ENCODE measurements at places on chromosomes 16 and 17.

GRCh38 chr17:17902376-17902775 is 65.6 kb upstream of the SREBF1 start:
- DNase-seq: no peak

GRCh38 chr17:28755486-28755885 is 11.7 kb downstream of the TRAF4 start:
- DNase-seq: no peak

DNA sequence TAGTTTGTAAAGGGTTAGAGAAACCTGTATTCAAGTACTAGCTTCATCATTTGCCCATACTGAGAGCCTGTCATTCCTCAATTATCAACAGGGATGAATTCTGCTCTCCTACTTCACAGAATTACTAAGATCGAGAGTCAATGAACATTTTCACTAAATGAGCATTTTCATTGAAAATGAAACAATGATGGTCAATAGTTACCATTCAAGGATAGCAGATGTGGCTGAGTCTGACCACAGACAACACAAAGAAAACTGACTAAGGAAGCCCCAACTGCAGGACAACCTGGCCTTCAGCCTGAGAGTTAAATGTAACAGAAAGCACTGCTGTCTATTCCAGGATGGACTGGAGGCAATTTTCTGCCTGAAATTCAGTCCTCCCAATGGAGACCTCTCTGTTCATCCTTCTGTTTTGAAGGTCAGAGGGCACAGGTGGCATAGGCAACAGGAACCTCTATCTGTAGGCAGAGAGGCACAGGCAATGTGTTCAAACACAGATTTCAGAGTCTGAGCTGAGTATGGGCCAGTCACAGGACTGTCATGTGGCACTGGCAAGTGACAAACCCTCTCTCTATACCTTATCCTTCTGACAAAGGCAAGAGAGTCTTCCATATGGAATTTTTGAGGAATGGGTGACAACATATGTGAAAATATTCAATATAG is 19.5 kb downstream of the TRAF4 start:
- no peak for DNase-seq

DNA sequence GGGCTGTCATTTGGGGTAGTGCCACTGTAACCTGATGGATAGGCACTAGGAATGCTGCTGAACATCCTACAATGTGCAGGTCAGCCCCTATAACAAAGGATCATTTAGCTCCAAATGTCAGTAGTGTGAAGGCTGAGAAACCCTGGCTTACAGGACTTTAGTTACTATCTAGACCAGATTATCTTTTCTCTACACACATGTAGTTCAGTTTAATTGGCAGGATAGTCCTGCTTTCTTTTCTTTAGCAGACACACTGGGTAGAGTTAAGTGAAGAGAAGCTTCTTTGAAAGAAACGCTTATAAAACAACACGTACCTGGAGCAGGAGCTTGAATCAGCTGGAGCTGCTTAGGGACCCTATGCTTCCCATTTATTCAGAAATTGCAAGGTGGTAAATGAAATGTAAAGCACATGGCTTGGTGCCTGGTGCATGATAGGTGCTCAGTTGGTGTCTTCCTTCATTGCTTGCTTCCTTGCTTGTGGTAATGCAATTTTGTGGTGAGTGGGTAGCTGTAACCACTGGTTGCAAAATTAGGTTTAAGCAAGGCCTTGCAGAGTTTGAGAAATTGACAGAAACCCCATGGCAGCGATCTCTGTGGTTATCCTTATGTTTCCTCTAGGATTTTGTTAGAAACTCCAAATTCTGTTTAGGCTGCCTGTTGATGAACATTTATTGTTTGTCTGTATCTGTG is 9.4 kb downstream of the METTL9 start:
- no peak for DNase-seq

- DNase-seq: peak; percentile 51
These were observed 8.3 kb upstream of the LPCAT2 start for GRCh38 chr16:55500530-55501011.

- no peak for DNase-seq
These were observed 14.0 kb upstream of the KPNB1 start for GRCh38 chr17:47635734-47636133.

- DNase-seq: no peak
These were observed 496.0 kb downstream of the MAF start for GRCh38 chr16:79104567-79104966.

DNA sequence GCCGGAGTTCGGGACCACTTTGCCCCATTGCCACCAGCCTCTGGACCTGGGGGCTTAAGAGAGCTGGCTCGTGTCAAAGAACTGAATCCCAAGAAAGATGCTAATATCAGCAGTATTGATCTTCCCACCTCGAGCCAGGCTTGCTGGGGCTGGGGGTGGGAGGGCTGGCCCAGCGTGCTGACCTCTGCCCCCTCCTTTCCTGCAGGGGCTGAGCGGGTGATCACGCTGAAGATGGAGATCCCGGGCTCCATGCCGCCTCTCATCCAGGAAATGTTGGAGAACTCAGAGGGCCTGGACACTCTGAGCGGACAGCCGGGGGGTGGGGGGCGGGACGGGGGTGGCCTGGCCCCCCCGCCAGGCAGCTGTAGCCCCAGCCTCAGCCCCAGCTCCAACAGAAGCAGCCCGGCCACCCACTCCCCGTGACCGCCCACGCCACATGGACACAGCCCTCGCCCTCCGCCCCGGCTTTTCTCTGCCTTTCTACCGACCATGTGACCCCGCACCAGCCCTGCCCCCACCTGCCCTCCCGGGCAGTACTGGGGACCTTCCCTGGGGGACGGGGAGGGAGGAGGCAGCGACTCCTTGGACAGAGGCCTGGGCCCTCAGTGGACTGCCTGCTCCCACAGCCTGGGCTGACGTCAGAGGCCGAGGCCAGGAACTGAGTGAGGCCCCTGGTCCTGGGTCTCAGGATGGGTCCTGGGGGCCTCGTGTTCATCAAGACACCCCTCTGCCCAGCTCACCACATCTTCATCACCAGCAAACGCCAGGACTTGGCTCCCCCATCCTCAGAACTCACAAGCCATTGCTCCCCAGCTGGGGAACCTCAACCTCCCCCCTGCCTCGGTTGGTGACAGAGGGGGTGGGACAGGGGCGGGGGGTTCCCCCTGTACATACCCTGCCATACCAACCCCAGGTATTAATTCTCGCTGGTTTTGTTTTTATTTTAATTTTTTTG is 8.5 kb downstream of the GJD3 start:
- DNase-seq: peak; percentile 63

- DNase-seq: no peak
These were observed 133.2 kb upstream of the CHMP6 start for GRCh38 chr17:80858301-80859001.

DNA sequence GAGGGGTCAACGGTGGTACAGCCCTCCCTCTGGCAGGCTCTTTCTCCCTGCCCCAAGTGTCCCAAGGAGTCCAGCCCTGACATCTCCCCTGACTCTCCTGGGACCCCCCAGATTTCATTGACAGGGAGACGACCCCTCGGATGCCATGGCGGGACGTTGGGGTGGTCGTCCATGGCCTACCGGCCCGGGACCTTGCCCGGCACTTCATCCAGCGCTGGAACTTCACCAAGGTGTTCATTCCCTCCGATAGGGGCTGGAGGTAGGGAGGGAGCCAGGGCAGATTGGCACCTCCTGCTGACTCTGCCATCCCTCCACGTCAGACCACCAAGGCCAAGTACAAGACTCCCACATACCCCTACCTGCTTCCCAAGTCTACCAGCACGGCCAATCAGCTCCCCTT is 9.9 kb downstream of the PLD2 start:
- no peak for DNase-seq

GRCh38 chr16:19136549-19137196 is 22.9 kb downstream of the ITPRIPL2 start:
- DNase-seq: no peak

- DNase-seq: no peak
These were observed 177.0 kb upstream of the IRX6 start for GRCh38 chr16:55146966-55147365.

DNA sequence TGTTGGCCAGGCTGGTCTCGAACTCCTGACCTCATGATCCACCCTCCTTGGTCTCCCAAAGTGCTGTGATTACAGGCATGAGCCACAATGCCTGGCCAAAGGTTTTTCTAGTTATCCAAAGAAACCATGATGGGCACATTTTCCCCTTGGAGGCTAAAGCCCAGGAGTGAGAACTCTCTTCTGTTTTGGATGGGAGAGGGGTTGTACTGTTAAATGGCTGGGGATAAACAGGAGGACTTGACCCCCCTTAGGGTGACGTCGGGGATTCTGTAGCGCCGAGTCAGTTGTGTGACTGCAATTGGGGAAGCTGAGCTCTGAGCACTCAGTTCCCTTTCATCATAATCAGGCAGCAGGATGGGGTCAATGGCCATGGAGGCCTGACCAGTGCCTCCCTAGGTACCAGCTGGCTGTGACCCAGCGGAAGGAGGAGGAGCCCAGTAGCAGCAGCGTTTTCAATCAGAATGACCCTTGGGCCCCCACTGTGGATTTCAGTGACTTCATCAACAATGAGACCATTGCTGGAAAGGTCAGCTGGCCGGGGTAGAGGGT is 4.1 kb downstream of the AOC3 start:
- peak; percentile 83 for DNase-seq

DNA sequence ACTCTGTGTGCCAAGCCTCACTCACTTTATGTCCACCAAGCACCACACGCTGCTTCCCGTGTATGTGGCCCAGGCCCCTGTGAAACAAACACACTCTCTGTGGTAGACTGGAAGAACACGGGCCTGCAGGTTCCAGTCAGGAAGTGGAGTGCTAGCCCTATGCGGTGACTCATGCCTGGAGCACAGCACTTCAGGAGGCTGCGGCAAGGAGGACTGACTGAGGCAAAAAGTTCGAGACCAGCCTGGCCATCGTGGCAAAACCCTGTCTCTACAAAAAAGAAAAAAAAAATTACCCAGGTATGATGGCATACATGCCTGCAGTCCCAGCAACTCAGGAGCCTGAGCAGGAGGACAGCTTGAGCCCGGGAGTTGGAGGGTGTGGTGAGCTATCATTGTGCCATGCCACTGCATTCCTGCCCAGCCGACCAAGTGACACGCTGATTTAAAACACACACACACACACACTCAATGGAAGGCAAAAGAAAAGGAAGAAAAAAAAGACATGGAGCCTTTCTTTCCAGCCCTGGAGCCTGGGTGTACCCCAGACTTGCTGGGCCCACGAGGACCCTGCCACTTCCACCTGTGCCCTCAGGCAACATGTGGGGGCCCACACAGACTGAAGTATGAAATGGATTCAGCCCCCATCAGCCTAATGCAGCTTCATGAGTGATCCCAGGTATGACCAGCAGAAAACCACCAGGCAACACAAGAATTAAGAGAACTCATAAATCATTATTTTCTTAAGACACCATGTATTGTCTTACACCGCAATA is 126.6 kb downstream of the ANKRD11 start:
- peak; percentile 47 for DNase-seq

DNA sequence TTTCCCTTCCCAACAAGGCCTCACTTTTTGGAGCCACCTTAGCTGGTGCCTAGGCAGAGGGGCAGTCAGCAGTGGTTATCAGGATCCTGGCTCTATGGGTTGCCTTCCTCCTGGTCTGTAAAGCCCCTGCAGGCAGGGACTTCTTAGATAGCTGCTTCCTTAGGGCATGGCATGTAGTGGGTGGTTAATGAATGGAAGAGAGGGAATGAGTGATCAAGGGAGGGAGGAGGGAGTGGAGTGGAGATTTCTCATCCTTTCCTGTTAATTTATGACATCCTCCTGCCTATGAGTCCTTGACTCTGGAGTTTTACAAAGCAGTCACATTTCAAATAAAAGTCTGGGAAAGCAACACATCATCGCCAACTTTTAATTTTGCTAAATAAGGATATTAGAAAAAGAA is 40.7 kb downstream of the SNX20 start:
- no peak for DNase-seq

- no peak for DNase-seq
These were observed 6.3 kb downstream of the PLXDC1 start for GRCh38 chr17:39145143-39145542.

GRCh38 chr16:47317465-47318240 is 143.2 kb downstream of the ITFG1 start:
- DNase-seq: no peak

- no peak for DNase-seq
These were observed 557.2 kb downstream of the TOX3 start for GRCh38 chr16:51989637-51990230.

GRCh38 chr17:29376667-29377270 is 13.4 kb upstream of the TAOK1 start:
- DNase-seq: no peak

DNA sequence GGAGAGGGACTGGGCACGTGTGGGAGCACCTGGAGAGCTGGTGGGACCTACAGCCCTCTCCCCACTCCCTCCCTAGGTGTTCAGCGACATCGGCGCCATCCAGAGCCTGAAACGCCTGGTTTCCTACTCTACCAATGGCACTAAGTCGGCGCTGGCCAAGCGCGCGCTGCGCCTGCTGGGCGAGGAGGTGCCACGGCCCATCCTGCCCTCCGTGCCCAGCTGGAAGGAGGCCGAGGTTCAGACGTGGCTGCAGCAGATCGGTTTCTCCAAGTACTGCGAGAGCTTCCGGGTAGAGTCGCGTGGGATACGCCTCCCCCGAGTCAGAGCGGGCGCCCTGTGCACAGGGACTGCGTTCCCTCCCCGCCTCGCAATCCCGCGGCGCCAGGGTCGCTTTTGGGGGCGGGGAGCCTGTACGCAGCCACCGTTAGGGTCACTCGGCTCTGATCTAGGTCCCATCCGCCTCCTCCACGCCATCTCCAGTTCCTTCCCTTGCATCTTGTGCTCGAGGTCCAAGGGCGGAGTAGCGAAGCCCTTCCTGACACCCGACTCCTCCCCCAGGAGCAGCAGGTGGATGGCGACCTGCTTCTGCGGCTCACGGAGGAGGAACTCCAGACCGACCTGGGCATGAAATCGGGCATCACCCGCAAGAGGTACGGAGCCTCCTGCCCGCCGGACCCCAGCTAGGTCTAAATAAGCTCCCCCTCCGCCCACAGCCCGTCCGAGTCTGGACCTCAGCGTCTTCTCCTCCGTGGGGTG is 13.0 kb downstream of the SARM1 start:
- DNase-seq: peak; percentile 82

GRCh38 chr17:27466743-27467375 is 10.6 kb downstream of the KSR1 start:
- DNase-seq: no peak

DNA sequence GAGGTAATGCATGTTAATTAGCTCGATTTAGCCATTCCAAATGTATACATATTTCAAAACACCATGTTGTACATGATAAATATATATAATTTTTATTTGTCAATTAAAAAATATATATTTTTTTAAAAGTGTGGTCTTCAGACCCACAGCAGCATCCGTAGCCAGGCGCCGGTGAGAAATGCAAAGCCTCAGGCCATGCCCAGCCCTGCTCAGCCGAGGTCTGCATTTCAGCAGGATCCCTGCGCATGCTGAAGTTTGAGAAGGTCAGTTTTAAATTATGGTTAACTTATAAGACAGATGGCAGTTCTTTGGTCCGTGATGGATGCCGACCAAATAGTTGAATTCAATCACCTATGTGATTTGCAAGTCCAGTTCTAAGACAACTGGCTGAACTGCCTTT is 28.0 kb upstream of the TBX2 start:
- DNase-seq: no peak
